B cell (primary cell): ENCODE measurements at places on chromosomes 7 and 10. TPM values are rescaled to one million over a fixed set of nuclear protein-coding genes. Genes with fewer than 3 reads are reported as not detected.

GRCh38 chr10:127618797-127619196 is 69.7 kb downstream of the NPS start:
- no peaks in the 10 kb centered on the region for H3K4me1 ChIP-seq
- no peaks in the 10 kb centered on the region for H3K36me3 ChIP-seq
- DNase-seq, result no peak
- H3K27me3 ChIP-seq, result no peaks in the 10 kb centered on the region
- no peak overlapping the region for H3K27ac ChIP-seq
- no peak overlapping the region for H3K4me3 ChIP-seq

- no peaks in the 10 kb centered on the region for H3K4me1 ChIP-seq
- no peak for DNase-seq
- H3K36me3 ChIP-seq, result no peaks in the 10 kb centered on the region
- no peak overlapping the region for H3K27ac ChIP-seq
- no peaks in the 10 kb centered on the region for H3K27me3 ChIP-seq
These were observed 158.7 kb upstream of the LANCL2 start for GRCh38 chr7:55206235-55207029.

DNA sequence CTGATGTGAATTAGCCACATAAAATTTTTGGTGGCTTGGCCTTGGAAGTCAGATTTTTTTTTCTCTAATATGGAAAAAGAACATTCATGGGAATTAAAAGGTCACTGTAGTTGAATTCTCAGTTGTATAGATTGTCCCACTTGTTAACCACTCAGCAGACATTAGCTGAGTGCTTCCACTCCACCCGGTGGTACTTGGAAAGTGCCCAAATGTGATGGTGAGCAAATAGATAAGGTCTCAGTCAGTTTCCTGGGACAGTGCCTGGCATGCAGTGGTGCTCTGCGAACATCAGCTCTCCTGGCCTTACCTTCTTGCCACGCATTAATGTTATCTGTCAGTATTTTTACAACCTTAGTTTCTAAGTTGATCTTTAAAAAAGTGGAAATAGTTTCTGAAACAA is 1.4 kb downstream of the ATP5F1C start:
- H3K27ac ChIP-seq, result no peak overlapping the region
- no peaks in the 10 kb centered on the region for H3K27me3 ChIP-seq
- H3K36me3 ChIP-seq, result peaks cover 3% of the 10 kb centered on the region

The PMPCB gene
- 61.9 and 80.3 TPM in 2 replicates for polyA plus RNA-seq

The ZNF487 gene
- polyA plus RNA-seq, result 13.9 and 14.8 TPM in 2 replicates
